ENCODE measurements at places on chromosomes 3 and 15.

GRCh38 chr3:56837196-56837955 lies 35.6 kb upstream of the ARHGEF3 start:
- DNase-seq: no peak

- no peak for DNase-seq
These were observed 1.9 kb upstream of the RAB43 start for GRCh38 chr3:129123314-129124060.

DNA sequence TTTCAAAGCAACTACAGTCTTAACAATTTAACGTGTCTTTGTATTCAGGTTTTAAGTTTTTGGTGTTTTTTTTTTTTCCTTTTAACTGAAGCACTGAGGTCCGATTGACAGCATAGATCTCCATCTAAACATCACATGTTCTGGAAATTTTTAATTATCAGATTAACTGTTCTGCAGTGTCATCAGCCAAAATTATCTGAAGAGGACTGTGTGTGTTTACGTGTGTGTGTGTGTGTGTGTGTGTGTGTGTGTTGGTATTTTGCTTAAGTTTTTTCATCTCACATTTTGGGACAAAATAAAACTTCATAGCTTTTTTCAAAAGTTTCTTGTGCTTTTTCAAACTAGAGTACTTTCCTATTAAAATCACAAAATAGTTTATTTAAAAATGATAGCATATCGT lies 1.8 kb downstream of the PIK3CA start:
- no peak for DNase-seq

DNA sequence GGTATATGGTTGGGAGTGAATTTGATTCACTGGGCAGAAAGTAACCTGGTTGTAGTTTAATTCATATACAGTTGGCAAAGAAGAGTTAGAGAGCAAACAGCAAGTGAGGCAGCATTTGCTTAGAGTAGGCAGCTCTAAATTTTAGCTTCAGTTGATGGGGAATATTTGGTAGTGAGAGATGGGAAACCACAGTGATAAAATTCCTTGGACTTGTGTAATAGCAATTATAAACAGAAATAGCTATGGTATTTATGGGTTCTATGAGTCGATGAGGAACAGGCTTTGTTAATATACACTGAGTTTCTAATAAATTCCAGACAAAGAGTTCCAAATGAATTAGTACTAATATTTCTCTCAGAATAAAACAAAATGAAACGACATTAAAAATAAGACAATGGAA lies 894.0 kb downstream of the ROBO2 start:
- DNase-seq: no peak

- no peak for DNase-seq
These were observed 13.6 kb downstream of the TF start for GRCh38 chr3:133759740-133760305.

GRCh38 chr15:25740383-25741255 lies 122.5 kb downstream of the ATP10A start:
- no peak for DNase-seq

- DNase-seq: peak; percentile 56
These were observed 56.2 kb downstream of the IL5RA start for GRCh38 chr3:3053974-3054373.

DNA sequence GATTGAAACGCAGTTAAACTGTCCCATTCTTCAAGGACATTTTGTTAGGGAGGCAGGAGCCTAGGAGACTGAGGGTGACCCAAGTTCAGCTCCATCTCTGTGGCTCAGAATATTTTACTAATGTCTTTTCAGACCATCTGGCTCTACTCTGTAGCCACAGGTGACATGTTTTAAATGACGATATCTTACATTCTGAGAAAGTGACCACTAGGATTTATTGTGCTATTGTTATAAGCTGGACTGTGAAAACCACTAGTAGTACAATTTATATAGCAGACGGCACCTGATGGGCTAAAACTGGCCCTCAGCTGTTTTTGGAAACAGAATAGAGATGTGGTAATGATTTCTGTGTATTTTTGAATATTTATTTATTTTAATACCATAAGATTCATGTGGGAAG lies 55.5 kb downstream of the MCF2L2 start:
- DNase-seq: no peak

GRCh38 chr3:10359761-10360161 lies 38.8 kb upstream of the SEC13 start:
- DNase-seq: no peak

DNA sequence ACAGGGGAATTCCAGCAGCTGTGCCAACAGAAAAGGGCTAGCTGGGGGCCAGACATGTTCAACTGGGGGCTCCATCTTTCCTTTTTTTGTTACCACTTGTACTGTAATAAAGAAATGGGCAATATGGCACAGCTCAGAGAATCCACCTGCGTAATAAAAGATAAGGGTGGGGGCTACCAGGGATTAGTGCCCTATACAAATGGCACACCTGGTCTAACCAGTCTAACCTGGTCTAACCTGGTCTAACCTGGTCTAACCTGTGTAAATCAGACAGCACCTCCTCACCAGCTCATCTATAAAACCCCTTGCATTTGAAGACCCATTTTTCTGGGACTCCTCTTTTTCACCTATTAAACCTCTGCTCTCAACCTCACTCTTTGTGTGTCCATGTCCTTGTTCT lies 26.2 kb upstream of the CLDN16 start:
- DNase-seq: no peak

- no peak for DNase-seq
These were observed 174.7 kb downstream of the MBNL1 start for GRCh38 chr3:152443212-152444023.

GRCh38 chr3:30986551-30986950 lies 92.1 kb upstream of the GADL1 start:
- DNase-seq: no peak

DNA sequence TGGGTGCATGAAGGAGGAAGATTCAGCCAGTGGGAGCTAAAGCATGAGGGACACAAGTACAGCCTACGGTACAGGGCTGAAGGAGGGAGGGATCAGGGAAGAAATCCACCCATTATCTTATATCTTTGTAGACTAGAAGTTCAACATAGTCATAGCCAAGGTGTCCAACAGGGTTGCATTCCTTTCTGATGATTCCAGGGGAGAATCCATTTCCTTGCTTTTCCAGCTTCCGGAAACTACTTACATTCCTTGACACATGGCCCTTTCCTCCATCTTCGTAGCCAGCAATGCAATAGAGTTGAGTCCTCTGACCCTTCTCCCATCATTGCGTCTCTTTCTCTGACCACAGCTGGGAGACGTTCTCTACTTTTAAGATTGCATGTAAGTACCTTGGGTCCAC lies 471.0 kb upstream of the SEMA6D start:
- DNase-seq: no peak

DNA sequence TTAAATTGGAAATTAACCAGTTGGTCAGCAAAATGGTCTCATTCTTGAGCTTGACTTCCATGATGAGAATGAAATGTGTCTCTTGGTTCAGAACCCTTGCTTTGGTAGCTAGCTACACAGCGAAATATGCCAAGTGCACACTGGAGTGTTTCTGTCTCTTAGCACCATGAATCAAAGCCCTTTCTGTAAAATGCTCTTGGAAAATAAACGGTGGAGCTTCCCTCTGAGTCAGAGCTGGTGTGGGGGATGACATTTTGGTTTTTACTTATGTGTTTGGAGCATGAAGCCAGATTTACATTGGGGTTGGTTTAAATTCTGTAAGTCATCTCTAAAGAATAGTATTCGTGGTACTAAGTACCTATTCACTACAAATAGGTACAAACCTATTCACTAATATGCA lies 85.1 kb upstream of the NANOGP8 start:
- peak; percentile 1 for DNase-seq

DNA sequence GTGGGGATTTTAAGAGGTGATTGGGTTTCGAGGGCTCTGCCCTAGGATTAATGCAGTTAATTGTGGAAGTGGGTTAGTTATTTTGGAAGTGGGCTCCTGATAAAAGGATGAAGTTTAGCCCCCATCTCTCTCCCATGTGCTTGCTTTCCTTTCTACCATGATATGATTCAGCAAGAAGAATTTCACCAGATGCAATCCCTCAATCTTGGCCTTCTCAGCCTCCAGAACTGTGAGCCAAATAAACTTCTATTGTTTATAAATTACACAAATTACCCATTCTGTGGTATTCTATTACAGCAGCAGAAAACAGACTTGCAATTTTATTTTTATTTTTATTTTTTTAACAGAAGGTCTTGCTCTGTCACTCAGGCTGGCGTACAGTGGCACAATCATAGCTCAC lies 27.3 kb upstream of the UBE2E1 start:
- no peak for DNase-seq

DNA sequence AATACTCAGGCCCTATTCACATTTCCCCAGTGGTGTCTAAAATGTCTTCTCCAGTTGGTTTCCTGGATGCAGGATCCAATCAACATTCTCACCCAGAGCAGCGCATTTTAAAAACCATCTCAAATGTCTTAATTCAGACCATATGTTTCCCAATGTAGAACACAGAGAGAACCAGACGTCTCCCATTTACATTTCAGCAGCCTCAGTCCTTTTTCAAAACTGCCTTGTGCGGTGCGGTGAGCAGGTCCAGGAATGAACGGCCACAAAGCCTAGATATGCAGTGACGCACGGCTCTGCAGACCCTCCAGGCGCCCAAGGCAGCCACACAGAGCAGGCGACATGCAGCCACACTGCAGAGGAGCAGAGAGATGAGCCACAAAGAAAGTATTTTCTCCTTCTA lies 66.1 kb upstream of the MEX3B start:
- DNase-seq: no peak

GRCh38 chr3:34421762-34422161 lies 623.3 kb downstream of the PDCD6IP start:
- DNase-seq: no peak

- DNase-seq: no peak
These were observed 1.3 kb downstream of the CPNE4 start for GRCh38 chr3:132033471-132033870.

DNA sequence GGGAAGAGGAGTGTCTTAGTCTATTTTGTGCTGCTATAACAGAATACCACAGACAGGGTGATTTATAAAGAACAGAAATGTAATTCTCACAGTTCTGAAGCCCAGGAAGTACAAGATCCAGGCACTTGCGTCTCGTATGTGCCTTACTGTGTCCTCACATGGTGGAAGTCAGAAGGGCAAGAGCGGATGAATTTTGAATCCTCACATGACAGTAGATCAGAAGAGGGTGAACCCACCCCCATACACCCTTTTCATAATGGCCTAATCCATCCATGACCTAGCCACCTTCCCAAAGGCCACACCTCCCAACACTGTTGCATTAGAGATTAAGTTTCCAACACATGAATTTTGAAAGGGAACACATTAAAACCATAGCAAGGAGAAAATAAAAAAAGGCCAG lies 18.7 kb upstream of the ANXA2 start:
- no peak for DNase-seq

- DNase-seq: no peak
These were observed 120.5 kb upstream of the THRB start for GRCh38 chr3:24615177-24615576.

DNA sequence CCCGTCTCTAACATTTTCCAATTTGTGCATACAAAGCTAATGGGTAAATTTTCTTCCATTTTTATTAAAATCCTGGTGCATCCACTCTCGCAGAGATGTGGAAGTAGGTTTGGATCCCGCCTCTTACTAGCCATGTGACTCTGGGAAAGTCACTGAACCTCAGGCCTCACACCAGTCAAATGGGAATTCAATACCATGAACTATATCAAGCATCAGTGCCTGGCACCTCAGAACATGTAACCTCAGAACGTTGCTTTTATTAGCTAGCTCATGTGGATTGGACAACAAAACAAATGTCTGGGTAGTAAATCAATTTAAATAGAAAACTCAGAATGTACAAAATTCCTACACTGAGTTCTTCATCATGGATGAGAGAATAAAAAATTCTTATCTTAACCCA lies 60.7 kb downstream of the ANXA2 start:
- DNase-seq: no peak

DNA sequence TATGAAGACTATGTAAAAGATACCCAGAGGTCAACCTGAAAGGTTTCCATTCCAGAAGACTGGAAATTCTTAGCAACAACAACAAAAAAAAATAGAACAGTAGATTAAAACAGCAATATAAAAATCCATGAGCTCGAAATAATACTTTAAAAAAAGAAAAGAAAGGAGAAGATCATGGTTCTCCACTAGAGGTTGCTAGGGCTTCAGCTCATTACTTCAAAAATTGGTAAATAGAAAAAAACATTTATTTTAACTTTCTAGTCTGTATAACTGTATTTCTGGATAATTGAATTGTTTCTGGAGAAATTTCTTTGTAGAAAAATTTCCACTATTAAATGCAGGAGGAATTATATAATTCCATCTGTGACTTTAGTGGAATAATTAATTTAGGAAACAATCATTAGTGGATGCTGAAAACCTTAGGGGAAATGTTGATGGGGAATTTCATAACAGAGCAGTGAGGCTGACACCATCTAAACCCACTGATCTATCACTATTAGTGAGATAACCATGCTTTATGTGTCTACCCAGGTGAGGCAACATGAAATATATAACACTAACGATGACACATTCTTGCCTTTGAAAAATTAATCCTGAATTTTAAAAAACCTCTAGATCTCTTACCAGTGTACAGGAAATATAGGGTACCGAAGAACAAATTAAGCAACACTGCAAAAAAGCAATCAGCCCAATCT lies 62.5 kb upstream of the SNRK start:
- no peak for DNase-seq

DNA sequence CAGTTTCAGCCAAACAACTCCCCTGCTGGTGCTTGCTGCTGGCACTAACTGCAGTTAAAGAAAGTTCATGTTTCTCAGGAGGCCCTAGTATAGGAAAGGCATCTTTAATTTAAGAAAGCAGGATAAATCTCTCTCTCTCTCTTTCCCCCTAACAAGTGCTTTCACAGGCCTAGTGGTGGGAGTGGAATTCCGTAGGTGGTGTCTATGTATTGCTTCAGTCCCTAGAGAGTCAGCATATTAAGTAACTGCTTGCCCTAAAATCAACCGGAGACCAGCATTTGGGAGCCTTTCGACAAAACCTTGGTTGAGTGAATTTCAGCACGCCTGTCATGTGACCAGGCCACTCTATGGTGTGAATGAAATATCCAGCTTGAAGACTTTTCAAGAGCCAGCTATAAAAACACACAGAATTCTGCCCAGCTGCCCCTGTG lies 169.2 kb upstream of the TGFBR2 start:
- DNase-seq: peak; percentile 34

DNA sequence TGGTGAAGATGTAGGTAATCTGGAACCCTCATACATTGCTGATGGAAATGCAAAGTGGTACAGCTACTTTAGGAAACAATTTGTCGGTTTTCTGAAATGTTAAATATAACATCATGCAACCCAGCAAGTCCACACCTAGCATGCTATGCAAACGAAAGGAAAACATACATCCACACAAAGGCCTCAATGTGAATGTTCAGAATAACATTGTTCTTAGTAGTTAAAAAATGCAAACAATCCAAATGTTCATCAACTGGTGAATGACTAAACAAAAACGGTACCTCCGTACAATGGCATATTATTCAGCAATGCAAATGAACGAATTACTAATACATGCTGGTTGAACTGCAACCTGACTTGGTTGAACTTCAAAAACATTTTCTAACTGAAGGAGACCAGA lies 423.3 kb upstream of the THRB start:
- no peak for DNase-seq

GRCh38 chr3:52171514-52172261 lies 17.5 kb upstream of the POC1A start:
- no peak for DNase-seq

- DNase-seq: no peak
These were observed 75.4 kb downstream of the CDC25A start for GRCh38 chr3:48112813-48113212.

GRCh38 chr15:40991355-40991754 lies 38.1 kb downstream of the CHAC1 start:
- DNase-seq: peak; percentile 65

Measured in COLO829 (cell line).